ENCODE measurements at places on chromosomes 7 and 10.

DNA sequence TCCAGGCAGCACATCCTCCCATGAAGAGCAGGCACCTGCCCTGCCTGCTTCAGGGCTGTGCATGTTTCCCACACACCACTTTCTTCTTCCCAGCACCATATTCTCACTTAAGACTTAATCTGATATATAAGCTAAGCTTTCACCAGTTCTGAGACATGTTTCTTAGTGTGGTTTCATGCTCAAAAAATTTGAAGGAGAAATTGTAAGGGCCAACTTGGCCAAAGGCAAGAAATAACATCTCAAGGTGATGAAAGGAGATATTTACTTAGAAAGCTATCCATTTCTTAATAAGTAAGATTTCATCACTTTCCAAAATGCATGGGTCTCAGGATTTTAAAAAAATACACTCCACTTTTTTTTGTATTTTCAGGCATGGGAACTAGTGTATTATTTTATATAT is 468.1 kb upstream of the AKR1E2 start:
- DNase-seq = no peak

- DNase-seq = no peak
Measured at GRCh38 chr10:63173468-63174232, 40.5 kb downstream of the NRBF2 start.

DNA sequence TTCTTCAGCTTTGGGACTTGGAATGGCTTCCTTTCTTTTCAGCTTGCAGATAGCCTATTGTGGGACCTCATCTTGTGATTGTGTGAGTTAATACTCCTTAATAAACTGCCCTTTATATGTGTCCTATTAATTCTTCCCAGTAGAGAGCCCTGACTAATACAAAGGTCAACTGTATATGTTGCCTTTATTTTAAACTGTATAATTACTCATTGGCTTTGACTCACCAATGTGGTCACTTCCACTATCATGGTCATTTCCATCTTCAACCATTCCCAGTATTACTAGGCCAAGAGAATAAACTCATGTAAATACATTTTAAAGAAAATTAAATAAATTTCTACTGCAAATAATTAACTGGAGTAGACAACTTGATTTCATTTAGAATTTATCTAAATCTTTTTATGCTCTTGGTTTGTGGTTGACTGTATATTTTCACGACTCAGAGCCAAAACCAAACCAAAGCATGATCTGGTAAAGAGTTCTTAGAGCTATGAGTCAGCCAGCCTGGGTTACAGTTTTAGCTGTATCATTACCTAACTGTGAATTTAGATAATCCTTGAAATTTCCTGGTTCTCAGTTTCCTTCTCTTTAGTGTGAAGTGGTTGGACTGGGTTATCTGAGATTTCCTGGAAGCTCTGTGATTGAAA is 188.4 kb downstream of the PPP1R3A start:
- DNase-seq = no peak

DNA sequence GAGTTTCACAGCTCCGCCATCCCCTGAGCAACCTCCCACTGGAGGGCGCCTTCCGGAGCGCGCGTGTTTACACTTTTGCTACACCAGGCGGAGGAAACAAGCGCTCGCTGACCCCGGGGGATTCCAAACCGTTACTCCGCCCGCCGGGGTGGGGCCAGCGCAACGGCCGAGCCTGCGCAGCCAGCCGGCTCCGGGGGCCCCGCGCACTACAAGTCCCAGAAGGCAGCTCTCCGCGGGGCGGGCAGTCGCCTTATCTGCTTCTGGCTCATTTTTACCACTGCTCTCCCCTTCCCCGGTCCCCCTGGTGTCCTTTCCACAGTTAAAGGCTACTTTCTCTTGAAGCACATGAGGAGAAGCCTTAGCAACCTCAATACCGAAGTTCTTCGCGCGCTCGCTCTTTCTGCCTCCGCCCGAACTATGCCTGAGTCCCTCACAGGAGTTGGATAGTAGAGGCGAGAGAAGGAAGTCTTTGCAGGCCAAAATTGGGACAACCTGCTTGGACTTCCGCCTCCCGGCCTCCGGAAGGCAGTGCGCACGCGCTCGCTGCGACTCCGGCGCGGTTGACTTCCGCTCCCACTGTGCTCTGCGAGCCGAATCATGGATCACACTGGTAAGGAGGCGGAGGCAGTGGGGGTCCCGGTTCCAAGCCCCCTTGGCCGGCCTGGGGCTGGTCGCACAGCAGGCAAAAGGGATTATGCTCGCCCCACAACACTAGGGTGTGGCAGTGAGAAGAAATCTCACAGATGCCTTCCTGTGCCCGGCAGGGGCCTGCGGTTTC is at the start of gene CBLL1:
TSS of gene CBLL1 (plus strand) at position 576 of the 778 bp plus-strand sequence. CDS start at position 598, 22 bp downstream.
- peak; percentile 93 for DNase-seq

GRCh38 chr10:77391605-77392235 is 245.9 kb downstream of the KCNMA1 start:
- DNase-seq = peak; percentile 78

DNA sequence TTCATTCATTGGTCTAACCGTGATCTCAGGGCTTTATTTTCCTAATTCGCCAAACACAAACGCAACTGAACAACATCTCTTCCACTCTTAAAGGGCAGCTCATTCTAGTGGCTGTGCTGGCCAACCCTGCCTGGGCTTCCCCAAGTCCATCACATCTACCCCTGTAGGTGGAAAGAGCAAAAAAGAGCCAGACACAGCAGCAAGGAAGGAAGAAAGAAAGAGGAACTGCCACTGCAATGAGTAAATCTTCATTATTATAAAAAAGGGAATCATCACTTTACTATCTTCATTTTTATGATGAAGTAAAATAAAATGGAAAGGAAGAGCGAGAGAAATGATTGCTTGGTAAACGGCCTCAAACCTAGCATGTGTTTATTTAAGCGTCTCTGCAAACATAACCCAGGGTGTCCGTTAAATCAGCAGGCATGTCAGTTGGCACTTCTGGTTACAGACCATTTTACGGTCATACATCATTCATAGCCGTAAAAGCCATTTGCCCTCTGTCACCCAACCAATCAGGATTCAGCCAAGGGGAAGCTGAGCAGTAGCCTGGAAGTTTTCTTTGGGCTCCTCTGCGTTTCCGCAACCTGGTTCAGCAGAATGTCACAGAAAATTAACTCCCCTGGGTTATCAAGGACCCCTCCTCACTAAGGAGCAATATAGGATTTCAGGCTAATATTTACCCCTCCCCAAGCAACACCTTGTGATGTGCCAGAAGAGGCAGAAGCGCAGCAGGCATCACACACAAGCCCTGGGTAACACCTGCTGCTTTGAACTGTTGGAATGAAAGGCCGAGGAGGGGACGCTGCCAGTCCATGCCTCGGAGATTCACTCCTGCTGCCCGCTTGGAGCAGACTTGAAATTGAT is 234.0 kb downstream of the SNX10 start:
- DNase-seq = no peak

GRCh38 chr10:58856508-58857240 is 319.8 kb upstream of the PHYHIPL start:
- no peak for DNase-seq

DNA sequence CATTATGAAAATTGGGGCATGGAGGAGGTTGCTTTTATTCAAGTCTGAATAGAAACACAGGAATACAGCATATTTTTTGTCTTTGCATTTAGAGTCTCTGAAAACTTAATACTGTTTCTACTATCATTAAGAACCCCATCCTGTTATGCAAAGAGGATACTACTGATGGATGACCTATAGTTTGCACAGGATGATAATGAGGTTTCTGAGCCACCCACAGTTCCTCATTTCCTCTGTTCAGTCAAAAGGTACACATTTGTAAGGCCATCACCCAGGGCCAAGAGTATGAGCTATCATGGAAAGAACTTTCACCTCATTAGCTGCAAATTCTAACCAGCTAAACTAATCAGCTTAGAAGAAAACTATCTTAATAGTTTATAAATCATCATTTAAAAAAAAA is 213.0 kb upstream of the CHRM2 start:
- DNase-seq = no peak

DNA sequence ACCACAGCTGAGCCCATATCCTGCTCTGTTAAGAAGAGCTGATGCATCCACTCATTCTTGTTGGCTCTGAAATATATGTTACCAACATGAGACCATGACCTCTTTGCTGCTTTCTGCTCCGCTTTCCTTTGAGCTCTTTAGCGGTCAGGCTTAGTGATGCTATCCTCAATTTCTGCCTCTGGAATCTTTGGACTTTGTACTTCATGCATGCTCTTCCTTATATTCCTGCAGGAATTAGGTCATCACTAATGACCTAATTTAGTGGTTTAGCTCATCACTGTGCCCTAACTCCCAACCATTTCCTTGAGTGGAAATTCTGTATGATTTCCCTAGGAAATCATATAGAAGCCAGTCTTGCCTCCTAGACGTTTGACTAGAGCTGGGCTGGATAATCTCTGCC is 119.5 kb downstream of the AOAH start:
- DNase-seq = no peak

DNA sequence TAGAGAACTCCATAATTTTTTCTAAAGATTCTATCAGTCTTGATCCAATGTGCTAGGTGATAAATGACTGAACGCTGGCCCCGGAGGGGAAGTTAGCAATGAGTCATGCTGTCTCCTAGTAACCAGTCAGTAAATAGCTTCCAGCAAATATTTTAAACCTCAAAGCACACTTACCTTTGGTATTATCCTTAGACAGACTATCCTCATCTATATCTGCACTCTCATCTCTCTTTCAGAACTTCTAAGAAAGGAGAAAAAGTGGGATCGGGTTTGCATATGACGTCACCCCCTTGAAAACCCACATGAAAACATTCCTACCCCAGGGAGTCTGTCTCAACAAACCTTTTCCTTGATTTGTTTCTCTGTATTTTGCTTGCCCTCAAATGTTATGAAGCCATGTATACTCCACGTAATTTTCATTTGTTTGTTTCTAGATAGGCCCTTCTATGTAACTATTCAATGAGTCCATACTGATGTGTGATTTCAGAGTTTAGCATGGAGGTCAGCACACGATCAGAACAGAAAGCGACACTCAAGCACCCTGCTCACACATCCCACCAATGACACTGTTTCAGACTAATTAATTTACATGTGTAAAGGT is 174.9 kb upstream of the NRP1 start:
- DNase-seq = no peak

- DNase-seq = no peak
Measured at GRCh38 chr10:33189808-33190207, 144.7 kb downstream of the NRP1 start.

DNA sequence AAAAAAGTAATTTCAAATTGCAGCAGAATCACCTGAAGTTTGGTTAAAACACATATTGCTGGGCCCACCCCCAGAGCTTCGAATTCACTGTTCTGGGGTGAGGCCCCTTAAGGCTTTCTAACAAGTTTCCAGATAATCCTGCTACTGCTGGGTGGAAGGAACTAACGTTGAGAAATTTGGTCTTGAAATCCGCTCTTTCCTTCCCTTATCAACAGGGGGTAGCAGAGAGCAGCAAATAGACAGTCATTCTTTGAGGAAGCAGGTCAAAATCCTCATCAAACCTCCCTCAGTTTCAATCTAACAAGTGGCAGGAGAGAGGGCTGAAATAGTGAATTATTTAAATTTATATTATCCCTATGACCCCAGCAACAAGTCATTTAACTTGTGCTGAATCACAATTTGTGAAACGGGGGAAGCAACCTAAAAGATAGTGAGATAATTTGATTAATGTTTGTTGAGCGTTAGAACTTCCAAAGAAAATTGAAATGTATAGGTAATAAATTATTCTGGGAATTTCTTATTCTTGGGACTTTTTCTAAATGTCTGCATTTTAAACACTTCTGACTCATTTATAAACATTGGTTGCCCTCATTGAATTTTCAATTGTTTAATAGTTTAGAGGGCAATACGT is 21.7 kb upstream of the MALSU1 start:
- DNase-seq = peak; percentile 45

- no peak for DNase-seq
Measured at GRCh38 chr10:35693800-35694199, 51.7 kb upstream of the FZD8 start.

DNA sequence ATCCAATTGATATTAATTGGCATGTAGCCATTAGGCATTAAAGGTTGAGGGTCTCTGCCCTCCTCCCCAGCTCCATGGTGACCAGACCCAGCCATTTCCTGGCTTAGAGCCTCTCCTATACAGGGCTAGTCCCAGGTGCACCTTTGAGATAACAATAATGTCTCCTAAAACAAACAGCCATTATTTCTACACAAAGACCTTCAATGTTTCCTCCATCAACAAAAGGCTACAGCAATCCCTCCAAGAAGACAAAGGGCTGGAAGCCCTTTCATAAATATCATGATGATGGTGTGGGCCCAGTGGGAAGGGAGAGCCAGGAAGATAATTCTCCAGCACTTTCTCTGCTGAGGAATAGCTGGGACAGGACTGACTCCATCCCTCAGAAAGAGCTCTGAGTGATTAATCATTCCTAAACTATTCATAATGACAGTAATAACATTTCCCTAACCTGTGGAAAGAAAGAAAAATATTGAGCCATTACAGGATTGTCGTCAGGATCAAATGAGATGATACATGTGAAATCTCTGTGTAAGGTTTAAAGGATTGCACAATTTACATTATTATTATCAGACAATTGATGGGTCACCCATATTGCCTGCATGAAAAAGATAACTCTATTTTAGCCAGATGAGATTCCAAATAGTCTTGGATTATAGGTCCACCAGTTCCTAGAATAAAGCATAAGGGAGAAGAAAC is 10.2 kb downstream of the PKD2L1 start:
- DNase-seq = no peak

DNA sequence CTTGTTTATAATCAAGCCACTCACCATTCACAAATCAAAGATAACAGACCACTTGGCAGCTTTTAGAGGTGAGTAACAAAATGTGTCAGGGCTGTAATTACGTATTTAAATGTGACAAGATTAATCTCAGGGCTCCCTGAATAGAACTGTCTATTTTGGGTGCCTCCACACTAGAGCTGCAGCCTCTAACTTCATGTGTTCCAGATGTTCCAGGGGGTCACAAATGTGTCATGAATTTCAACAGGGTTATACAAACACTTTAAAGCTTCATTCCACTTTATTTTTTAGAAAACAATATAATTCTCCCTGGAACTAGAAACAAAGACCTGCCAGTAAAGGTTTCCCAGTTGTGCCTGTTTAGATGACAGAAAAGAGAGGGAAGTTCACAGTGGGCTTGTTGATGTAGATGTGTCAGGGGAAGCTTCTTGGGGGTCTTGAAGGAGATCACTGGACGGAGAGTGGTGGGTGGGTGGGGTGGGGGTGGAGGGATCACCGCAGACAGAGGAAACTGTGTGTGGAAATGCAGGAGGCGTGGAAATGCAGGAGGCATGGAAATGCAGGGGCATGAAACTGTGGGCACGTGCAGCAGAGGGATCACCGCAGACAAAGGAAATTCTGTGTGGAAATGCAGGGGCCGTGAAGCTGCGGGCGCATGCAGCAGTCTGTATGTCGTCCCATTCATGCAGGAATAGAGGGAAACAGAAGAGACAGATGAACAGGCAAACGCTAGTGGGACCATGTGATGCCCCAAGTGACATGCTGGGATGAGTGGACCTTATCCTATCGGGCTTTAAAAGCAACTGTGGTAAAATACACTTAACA is 42.0 kb upstream of the TRIL start:
- DNase-seq = no peak

- no peak for DNase-seq
Measured at GRCh38 chr7:17097668-17098297, 200.7 kb upstream of the AHR start.

- no peak for DNase-seq
Measured at GRCh38 chr10:29479081-29479925, 155.5 kb downstream of the SVIL start.
